Neural crest cell (in vitro differentiated cells): ENCODE measurements at places on chromosomes 2 and 18.

DNA sequence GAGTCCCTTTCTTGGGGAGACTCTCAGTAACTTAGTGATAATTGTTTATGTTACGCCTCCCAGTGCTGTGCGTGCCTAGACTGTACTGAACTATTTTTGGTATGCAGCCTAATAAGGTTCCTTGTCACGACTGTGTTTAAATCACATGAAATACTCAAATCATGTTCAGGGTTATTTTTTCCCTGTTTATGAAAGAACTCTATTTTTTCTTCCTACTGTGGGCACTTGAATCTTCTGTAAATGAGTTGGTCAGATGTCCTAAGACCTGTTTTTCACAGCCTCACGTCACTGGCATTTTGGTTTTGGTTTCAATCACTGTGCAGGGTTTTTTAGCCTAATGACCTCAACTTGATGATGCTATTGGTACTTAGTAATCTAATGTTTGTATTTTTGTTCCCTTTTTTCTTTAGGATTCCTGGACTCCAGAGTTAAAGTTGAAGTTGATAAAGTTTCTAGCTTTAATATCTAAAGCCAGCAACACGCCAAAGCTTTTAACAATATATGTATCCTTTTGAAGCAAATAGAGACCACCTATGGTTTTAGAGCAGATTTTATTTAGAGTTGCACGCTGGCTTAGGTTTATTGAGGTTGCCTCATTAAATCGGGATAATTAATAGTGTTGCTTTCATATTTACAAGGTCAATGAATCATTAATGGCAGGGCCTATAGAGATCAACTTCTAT is 24.0 kb downstream of the ARMC9 start:
- no peak for DNase-seq

DNA sequence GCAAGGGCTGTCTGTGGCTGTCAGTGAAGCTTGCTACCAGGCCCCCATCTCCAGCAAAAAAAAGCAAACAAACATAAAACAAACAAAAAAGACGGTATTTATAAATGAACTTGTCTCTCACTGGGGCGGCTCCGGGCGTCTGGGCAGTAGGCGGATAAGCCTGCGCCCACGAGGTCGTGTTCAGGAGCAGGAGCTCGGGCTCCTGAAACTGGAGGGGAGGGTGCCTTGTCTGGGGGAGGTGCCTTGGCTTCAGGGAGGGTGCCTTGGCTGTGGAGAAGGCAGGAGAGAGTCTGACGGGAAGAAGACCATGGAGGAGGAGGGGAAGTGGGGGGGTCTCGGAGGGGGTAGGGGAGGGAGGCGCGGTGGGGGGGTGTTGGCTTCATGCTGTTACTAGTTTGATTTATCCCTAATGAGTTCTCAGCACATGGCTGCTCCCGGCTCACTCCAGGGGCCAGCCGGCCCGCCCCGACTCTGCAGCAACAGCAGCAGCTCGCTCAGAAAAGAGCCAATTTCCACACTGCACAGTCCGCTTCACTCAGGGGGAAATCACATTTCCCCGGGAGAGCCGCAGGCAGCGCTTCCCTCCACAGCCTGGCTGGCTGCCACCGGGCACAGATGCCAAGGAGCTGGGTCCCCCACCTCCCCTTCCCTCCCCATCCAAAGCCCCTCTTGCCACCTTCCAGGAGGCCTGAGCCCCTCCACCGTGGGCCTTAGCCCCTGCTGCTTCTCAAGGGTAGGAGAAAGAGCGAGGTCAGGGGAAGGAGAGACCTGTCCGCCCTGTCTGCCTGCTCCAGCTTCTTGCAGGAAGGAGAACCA is 38.7 kb downstream of the PSD4 start:
- no peak for DNase-seq

DNA sequence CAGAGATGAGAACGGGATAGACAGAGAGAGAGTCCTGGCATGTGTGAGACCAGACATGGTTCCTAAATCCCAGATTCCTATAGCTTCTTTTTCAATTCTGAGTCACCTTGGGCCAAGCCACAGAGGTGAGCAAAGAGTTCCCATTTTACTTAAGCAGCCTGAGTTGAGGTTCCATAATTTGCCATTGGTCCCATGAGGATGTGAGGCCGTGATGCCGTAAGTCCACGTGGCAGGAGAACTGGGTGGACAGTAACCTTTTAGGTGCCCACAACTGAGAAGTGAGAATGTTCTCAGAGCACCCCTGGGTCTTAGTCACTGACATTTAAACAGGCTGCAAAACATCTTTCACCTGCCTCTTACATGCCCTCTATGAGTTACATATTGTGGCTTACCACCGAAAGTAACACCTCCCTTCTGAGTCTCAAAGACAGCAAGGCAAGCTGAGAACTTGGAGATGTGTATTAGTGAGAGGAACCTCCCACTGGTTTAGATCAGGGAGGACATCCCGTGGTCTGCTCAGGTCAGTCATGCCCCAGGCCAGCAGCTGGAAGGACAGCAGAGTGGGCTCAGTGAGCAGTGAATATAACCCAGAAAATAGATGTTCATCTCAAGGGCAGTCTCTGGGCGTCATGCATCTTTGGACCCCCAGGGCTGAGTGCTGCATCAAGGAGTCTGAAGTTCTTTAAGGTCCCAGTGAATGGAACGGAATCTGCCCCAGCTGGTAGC is 127.9 kb upstream of the LGALSL start:
- no peak for DNase-seq

DNA sequence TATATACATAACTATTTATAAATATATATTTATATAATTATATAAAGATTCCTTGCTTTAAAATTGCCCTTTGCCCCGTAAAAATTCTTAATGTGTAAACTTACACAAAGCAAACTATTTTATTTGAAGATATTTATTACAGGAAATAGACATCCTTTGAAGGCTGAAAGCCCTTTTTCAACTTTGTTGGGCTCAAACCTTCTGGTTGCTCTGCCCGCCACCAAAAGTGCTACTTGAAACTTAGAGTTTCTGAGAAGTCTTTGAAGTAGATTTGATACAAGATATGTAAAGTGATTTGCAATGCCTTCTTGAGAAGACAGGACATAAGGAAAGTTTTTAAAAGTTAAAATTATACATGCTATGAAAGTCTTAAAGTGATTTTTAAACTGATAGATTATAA is 36.6 kb upstream of the METAP1D start:
- no peak for DNase-seq

DNA sequence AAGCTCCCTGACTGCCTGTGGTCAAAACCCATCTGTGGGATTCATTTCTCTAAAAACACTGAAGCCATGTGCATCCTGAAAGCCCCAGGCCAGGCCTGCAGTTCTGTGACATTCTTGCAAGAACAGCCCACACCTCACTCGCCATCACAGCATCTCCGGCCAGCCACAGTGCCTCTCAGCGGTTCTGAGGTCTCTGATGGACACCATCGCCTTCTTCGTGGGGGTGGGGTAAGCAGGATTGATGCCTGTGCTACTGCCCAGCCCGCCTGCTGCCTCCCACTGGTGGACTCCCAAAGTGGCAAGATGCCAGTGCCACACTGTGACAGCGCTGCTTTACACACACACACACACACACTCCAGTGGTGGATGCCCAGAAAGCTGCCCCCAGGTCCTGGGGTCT is 5.2 kb upstream of the PRLH start:
- DNase-seq, result no peak

DNA sequence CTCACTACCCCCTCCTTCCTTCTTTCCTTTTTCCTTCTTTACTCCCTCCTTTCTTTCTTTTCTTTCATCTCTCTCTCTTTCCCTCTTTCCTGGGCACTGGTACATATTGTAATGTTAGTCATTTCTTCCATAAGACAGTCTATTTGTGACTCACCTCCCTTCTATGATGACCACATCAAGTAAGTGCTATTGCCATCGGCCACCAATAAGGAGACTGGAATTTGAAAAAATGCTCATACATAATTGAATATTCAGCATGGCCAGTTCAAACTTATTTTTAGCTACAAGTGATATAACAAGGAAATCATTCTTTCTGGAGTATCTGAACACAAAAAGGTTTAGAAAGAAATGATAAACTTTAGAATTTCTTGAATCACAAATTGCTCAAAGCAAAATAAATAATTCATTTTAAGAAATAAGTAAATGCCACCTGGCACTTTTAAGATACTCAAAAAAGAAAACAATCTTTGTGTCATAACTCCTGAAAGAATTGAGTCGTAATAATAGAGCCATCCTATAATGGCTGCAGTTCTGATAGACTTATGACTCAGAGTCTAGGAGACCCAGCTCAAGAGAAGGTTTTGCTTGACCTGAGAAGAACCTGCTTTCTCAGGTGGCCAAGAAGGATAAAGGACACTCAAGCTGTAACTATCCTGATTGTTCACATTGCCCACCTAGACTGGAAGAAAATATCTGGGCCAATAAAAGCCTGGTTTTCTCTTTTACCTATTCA is 51.6 kb upstream of the CCBE1 start:
- DNase-seq, result no peak

- no peak for DNase-seq
These were observed 435.4 kb downstream of the IRS1 start for GRCh38 chr2:226364217-226364616.
